Activated T-helper 1 cell treated with Interleukin-2 at 50 U/mL for 16 hours (primary cell): ENCODE measurements at places on chromosomes 1 and 21.

GRCh38 chr21:38092051-38092450 is 164.7 kb upstream of the KCNJ15 start:
- no peak for DNase-seq

GRCh38 chr1:118360817-118361216 is 175.8 kb upstream of the SPAG17 start:
- DNase-seq = no peak

DNA sequence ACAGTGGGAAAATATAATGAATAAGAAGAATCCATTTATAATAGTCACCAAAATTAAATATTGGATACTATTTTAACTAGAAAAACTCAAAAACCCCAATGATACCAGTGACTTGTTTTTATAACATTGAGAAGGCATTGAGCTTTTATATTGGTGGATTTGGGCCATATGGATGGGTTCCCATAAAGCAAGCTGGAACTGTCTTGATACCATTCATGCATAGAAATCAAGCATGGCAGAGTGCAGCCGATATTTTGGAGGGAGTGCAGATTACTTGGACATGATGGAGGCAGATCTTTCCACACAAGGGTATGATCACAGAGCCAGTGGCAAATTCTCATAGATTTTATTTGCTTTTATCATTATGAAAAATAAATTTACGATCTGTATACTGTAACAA is 3.8 kb upstream of the RWDD3 start:
- no peak for DNase-seq

- DNase-seq = no peak
Observed at GRCh38 chr1:176149939-176150807, 56.9 kb downstream of the COP1 start.

DNA sequence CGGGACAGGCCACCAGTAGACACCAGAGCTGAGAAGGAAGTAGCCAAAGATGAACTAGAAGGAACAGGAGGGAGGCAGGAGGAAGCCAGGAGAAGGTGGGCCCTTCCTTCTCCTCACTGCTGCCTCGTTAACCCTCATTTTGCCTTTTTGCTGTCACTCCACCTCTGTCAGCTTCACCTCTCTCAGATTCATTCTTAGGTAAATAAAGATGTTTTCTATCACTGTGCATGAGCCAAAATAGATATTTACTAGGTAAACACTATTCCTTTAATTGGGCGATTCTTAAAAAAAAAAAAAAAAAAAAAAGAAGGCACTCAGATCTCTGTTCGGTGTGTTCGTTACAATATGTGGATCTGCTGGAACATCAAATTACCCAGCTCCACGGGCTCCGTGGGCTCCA is 112.3 kb downstream of the GLUL start:
- DNase-seq = no peak

GRCh38 chr1:112335351-112335750 is 60.7 kb upstream of the CTTNBP2NL start:
- no peak for DNase-seq

DNA sequence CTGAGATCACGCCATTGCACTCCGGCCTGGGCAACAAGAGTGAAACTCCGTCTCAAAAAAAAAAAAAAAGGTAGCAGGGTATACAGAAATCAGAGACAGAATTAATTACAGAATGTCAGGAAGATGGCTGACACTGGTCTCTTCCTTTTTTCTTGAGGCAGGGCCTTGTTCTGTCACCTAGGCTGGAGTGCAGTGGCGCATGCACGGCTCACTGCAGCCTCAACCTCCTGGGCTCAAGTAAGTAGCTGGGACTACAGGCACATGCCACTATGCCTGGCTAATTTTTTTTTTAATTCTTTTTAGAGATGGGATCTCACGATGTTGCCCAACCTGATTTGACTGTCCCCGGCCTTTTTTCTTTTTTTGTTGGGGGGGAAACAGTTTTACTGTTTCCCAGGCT is 16.4 kb downstream of the RNU5D-1 start:
- no peak for DNase-seq

DNA sequence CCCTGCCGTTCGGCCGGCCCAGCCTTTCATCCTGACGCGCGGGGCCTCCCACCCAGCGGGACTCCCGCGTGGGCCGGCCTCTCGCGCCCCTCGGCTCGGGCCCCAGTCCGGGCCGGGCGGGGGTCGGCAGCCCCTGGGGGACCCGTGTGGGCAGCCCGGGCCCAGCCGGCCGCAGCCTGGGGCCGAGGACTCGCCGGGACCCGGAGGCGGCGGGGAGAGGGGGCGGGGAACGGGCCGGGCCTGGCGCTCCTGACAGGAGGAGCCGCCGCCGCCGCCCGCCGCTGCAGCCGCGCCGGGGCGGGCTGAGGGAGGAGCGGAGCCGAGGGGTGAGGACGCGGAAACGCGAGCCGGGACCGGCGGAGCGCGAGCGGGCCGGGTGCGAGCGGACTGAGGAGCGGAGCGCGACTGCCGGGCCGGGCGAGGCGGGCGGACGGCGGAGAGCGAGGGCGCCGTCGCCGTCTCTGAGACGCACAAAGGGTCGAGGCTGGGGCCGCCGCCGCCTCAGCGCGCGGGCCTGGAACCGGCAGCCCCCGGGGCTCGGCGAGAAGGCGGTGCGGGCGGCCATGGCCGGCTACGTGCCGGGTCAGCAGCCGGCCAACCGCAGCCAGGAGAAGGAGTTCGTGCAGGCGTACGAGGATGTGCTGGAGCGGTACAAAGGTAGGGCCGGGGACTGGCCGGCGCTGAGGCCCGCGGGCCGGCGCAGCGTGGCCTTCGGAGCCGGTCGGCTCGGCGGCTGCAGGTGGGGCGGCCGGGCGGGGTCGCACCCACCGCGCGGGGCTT is 79.1 kb downstream of the NDUFS5 start:
- DNase-seq = peak; percentile 50

DNA sequence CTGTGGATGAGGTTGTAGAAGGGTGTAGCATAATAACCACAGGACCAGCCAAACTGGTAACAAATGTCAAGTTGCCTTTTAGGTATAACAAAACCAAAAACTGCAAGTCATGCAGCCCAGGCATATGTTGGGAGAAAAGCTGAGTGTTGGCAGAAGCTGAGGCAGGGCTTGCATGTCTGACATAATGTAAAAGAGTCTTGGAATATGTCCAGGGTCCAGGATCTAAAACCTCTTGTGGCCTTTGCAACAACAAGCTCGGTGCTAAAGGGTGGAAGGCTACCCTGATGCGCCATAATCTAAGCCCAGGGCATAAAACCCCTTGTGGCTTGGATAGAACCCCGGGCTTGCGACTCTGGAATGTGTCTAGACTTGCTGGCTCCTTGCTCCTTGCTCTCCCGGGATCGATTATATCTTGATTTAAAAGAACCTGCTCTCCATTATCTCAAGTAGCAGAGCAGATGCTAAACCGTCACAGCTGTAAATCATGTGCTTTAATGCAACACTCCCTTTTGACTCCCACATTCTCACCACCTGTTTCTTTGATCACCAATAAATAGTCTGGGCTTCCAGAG is 26.5 kb upstream of the SLC35A3 start:
- DNase-seq = no peak

DNA sequence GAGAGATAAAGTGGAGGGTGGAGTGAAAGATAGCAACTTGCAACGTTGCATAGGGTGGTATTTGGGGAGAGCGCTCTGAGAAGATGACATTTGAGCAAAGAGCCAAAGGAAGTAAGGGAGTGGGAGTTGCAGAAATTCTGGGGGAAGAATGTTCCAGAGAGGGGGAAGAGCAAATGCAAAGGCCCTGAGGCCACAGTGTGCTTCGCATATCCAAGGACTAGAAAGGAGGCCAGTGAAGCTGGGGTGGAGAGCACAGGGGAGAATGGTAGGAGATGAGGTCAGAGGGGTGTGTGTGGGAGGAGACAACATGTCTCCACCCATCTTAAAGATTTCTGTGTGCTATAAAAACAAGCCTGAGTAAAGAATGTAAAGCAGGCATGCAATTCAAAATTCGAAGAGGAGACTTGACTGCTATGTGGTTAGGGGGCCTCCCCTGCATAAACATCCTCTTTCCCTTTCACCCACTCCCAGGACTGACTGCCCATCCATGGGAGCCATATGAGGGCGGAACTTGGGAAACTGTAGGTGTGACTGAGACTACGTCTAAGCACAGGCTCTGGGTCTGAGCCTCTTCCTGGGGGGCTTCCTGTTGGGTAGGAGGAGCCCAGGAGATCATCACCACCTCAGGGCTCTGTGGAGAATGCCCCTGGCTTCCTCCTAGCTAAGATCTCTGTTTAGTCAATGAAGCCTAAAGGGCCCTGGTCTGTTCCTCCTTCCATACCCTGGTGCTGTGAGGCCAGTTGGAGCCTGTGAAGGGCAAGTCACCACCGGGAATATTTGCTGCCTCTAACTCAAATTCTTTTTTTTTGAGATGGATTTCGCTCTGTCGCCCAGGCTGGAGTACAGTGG is 2.9 kb upstream of the CLIC4 start:
- DNase-seq = no peak

DNA sequence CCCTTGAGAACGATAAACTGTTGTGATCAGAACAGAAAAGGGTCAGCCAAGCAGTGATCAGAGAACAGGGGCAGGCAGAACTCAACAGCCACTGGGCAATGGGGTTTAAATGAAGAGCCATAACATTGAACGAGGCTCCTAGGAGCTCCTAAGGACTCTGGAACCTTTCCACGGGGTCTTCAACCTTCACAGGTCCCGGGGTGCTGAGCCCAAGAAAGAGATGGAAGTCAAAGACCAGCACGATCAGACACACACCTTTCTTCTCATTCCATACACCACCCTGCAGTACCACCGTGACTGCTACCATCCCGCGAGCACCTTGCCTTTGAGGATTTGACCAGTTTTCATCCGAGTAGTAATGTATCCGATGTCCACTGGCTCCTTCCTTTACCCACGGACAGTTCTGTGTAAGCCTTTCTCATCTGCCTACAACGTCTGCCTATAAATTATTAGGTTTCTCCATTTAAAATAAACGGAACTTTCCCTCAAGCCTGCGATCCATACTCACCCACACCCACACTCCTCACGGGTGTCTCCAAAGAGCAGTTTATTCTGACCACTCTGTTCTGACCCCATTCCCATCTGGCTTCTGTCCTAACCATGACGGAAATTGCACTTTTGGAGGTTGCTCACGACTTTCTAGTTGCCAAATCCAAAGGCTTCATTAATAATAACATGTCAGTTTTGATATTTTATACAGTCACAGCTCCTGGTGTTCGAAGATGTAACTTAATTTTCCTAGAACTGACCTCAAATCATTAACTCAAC is 16.8 kb upstream of the HHAT start:
- no peak for DNase-seq

- no peak for DNase-seq
Observed at GRCh38 chr1:207698822-207699483, 52.9 kb upstream of the CD46 start.

DNA sequence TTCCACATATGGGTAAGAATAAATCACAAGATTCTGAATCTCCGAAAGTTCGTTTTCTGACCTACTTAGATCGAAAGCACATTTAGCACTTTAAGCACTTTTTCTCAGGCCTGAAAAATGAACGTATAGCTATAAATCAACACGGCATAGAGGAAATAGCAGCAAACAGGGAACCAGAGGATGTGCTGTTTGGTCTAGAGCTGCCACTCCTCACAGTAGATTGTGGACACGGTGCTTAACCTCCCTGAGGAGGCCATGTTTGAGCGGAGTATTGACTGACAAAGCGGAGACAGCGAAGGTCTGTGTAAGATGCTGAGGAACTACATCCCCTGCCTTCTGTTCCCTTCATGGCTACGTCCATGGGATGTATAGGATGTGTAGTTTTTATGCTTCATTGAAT is 452.8 kb upstream of the NCAM2 start:
- no peak for DNase-seq

- DNase-seq = no peak
Observed at GRCh38 chr1:185110145-185110544, 46.6 kb downstream of the TRMT1L start.

GRCh38 chr1:36835017-36835695 is 199.2 kb downstream of the GRIK3 start:
- no peak for DNase-seq

GRCh38 chr1:117339866-117340700 is 27.2 kb upstream of the MAN1A2 start:
- no peak for DNase-seq

DNA sequence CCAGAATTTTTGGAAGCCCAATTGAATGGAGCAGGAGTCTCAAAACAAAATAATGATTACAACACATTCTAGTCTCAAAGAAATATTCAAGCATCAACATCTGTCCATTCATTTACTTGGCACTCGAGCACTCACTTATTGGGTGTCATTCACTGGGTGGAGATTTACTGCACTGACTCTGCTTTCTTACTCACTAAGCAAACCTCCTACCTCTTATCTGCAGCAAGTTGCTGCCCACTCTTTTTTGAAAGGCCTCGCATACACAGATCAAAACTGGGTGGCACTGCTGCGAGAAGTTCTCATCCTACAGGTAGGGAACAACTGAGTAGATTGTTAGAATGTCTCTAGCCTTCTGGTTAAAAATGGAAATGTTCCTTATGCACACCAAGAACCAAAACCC is 18.0 kb downstream of the RHBDL2 start:
- no peak for DNase-seq

DNA sequence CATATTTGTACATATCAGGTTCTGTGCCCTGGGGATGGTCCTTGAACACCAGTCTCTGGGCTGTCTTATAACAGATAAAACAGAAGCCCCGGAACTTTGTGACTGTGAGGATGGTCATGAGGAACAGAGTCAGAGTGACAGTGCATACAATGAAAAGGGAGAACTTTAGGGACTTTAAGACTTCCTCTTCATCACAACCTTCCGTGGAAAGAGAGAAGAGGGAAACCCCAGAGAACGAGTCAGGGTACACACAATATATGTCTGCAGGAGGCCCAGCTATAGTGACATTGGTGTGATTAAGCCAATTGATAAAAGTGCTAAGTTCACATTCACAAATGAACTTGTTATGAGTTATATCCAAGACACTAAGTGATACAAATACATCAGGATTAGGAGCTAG is 32.1 kb downstream of the TLR5 start:
- DNase-seq = no peak

- no peak for DNase-seq
Observed at GRCh38 chr1:233361876-233362275, 34.4 kb downstream of the MAP3K21 start.

GRCh38 chr21:17903929-17904639 is 84.9 kb upstream of the C21orf91 start:
- no peak for DNase-seq

DNA sequence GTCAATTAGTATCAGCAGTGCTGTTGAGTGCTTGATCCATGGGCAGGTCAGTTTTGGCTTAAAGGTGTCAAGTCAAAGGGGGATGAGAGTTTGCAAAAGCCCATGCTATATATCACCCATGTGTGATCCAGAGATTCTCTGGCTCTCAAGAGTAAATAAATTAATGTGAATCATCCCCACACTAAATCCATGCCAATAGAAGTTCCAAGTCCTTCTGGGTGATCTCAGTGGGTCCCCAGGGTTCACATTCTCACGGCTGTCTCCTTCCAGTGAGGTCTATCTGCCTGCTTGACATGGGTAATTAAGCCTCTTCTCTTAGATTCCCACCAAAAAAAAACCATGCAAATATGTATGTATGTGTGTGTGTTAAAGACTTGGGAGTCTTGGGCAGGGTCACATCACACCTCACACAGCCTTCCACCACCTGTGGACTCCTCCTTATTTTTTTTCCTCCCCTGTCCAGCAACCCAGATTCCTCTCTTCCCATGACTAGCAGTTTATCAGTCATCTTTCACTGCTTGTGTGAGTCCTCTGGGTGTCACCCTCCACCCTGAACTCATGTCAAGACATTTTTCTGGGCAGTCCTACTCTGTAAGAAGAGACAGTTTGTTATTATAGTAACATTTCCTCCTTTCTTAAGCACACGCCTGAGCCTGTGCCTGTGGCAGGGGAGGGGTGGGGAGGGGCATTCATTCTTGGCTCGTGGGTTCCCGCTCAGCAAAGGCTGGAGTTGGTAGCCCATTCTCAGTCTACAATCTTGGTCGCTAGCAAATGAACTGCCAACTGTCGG is 14.3 kb upstream of the S100A11 start:
- no peak for DNase-seq

- DNase-seq = no peak
Observed at GRCh38 chr1:23194119-23194984, 22.9 kb downstream of the HTR1D start.
